ENCODE measurements at places on chromosomes 5 and 9.

- no peak for DNase-seq
Measured at GRCh38 chr9:27749838-27750237, 176.6 kb upstream of the C9orf72 start.

DNA sequence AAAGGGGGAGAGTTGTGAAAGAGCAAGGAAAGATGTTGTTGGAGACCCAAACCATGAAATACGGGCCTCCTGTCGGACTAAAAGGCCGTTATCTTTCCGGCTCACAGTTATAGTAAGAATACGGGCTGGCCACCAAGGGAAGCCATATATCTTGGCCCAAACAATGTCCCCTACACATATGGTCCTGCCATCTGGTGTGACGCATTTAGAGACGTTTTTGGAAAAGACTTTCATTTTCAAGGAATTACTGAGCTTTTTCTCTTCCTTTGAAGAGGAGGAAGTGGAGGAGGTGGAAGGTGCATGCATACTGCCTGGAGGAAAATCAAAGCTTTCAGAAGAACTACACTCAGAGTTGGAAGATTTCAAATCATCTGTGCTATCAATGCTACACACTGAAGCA, 26.7 kb downstream of the PWWP2A start:
- DNase-seq, result no peak

- no peak for DNase-seq
Measured at GRCh38 chr5:72187388-72188075, 80.3 kb downstream of the MAP1B start.

DNA sequence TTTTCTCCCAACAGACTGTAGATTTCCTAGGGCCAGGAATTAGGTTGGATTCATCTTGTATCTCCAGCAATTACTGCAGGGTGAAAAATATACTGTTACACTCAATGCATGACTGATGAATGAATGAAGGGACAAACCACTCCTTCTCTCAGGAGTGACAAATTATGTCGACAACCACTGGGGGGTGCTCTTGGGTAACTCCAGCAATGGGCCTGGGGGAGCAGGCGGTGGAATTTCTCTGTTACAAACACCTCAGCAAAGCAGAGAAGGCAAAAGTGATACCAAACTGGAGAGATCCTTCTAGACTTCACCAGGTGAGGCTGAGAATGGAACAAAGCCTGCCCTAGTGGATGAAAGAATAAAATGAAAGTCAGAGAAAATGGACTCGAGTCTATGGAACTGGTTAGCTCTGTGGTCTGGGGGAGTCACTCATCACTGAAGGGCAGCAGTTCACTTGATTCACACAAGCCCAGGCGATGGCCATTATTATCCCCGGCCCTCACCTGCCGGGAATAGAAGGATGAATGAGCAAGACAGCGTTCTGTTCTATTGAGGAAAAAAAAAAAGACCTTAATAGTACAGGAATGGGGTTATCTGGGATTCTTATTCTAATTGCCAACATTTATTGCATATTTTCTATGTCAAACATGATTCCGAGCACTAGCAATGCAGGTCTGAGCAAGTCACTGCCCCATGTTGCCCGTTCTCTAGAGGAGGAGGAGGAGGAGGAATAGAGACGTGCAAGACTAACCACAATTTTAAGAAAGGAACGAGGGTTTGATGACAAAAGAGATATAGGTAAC, 341.1 kb downstream of the ASTN2 start:
- DNase-seq, result no peak

GRCh38 chr5:172045315-172045632, 38.8 kb upstream of the FBXW11 start:
- DNase-seq, result no peak

- no peak for DNase-seq
Measured at GRCh38 chr5:10836986-10837385, 76.0 kb upstream of the DAP start.

DNA sequence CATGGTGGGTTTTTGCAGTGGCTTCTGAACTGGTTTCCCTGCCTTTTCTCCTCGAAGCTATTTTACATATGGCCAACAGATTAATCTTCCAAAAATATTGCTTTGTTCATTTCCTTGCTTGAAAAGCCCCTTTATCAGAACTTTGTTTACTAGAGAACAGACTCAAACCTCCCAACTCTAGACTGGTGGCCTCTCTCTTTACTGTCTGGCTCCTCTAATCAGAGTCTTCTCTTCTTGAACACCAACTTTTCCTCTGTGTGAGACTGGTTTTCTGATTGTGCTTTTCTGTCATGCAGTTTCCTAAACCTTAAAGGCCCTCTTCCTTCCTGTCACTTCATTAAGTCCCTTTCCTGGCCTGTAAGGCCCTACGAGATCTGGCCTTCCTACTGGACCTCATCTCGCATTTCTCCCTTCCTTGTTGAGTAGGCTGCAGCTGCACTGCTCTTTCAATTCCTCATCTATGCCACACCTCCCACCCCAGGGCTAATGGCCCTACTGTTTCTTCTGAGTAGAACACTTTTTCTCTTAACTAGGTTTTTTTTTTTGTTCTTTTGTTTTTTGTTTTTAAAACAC, 5.7 kb downstream of the C9orf43 start:
- no peak for DNase-seq

DNA sequence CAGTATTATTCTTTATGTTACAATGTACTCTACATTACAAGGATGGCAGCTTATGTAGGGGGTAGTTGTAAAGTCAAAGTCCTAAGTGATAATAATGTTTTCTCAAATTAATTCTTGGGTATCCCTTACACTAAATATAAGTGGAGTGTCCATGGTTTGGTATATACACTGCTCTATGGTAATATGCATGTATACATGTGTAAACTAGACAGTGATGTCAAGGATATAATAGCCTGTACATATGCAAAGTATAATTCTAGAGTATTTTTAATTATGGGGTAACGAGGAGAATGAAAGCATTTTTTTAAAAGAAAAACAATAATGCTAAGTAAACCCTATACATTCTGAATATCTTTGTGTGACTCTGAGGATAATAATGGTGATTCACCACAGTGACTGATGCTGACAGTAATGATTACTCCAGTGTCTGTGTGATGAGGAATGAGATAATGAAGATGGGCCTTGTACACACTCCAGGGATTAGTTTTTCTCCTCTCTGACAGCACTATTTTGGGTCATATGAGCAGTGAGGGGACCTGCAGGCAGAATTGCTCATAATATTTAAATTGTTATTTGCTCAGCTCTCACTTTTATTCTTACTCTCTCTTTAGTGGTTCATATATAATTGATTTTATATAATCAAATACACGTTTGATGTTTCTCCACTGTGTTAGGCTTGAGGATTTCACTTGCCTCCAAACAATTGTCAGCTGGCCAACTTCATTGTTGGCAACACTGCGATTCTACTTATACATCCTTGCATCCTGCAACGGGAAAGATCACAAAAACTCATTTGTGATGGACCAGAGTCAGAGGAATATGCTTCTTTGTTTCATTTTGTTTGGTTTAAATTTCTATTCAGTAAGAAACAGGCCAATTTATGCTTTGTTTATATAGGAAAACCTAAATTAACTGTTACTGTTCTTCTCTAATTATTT, 88.2 kb downstream of the NREP start:
- DNase-seq, result no peak

DNA sequence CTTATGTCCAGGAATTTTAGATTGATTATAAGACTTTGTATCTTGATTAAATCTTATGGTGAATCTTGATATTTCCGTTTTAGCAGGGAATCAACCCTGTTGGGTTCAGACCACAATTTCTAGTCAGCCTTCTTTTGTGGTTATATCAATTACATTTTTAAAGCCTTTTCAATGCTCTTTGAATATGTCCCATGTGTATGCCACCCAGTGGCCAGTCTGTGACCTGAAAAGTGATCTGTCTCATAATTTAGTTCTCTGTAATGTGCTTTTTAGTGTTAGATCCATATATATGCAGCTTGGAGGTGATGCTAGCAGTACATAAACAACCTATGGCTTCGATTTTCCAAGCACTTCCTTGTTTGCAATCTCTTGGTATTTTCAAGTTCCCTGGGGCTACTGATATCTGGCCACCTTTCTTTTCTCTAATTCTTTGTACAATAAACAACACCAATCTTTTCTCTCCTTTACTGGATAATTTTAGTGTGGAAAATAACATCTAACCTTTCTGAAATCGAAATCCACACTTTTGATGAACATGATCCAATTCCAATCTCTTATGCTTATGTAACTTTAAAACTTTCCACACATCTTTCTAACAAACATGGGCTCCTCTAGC, 28.8 kb downstream of the PDE8B start:
- DNase-seq, result no peak

DNA sequence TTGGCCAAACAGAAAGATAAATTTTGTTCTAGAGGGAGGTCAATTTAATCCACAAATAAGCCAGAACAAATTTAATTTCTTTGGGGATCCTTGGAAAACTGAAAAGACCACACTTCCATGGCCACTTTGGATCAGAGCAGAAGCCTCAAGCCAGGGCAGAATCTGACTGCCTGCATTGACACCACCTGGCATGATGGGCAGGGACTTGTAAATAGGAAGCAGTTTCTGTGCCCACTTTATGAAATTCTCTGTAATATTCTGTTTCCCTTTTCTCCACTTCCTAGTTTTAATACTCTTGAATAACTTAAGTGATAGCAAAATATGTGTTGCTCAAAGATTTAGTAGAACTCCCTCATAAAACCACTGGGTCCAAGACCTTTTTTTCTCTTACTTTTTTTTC, 6.7 kb upstream of the TMEM252 start:
- no peak for DNase-seq

DNA sequence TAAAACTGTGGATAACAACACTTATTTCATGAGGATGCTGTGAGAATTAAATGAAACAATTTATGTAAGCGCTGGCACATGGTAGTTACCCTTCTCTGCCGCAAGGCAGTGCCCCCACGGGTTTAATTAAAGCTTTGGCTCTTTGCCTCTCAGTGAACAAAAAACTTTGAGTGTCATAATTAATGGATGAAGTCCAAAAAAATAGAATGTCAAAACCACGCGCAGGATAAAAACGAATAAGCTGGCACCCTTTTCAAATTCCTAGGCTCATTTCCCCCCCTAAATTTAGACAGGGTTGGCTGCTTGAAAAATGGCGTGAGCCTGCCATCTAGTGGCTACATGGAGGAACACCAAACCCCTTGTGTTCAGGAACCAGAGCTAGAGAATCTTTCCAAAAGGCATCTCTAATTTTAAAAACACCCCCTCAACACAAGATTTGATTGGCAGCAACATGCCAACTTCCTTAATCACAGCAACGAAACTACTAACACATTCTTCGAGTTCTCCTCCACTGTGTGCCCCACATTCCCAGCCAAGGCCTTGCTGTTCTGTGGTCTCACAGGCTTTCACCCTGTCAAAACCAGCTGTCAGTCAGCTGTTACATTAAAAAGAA, 29.0 kb upstream of the CCNG1 start:
- DNase-seq, result peak; percentile 39

All from stimulated activated CD4-positive, alpha-beta T cell treated with anti-CD3 and anti-CD28 coated beads, Interleukin-2, amount 100 ng/mL, for 4 hours (primary cell).